Stimulated activated CD8-positive, alpha-beta memory T cell treated with anti-CD3 and anti-CD28 coated beads, Interleukin-4, amount 100 ng/mL, for 4 hours (primary cell): ENCODE measurements at places on chromosomes 7 and 10.

DNA sequence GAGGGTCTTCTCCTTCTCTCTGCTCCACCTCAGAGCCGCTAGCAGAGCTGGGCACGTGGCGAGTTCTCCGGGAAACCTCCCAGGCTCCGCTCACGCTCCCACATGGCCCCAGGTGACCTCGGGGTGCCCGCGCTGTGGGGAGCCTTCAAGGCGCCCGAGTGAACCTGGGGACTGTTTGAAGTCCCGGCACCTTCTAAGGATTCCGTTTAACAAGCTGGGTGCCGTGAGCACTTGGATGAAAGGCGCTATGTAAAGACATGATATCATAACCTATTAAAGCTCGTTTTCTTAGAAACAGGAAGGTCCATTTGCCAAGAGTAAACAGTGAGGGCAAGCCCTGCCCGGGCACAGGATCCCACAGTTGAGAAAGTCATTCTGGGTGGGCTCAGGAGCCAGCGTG, 15.8 kb upstream of the MYL10 start:
- DNase-seq = no peak

- DNase-seq = no peak
Measured at GRCh38 chr10:92699518-92700381, 10.0 kb downstream of the HHEX start.

GRCh38 chr10:49047128-49047639, 68.1 kb downstream of the VSTM4 start:
- DNase-seq = no peak

DNA sequence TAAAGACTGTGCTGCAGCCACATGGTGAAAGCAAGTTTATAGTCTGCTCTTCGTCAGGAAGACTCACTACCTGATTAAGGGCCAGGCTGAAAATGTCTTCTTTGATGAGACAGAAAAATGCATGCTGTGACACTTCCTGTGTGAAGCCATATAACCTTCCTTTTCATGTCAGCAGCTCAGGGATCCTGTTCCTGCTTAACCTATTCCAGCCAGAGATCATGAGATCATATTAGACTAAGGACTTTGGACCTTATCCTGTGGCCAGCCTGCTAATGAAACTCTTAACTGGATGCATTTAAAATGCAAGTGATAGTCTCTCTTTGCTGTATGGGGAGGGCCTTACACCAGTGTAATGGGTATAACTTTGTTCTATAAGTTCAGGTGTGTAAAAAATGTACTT, 165.2 kb downstream of the PTEN start:
- DNase-seq = no peak

GRCh38 chr7:1354661-1355567, 104.4 kb downstream of the MICALL2 start:
- no peak for DNase-seq

DNA sequence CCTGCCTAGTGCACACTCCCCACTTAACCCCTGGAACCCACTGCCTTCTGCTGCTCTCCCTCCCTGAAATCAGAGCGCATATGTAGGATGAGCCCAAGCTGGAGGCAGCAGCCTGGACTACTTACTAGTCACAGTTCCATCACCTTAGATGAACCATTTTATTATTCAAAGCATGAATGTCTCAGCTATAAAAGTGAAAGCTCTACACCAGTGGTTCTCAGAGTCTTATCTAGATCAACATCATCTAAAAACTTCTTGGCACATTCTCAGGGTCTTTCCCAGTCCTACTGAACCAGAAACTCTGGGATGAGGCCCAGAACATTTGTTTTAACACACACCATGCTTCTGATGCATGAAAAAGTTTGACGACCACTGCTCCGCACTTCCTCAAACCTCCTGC, 100.3 kb upstream of the ANK3 start:
- no peak for DNase-seq

GRCh38 chr7:4561795-4562194, 120.3 kb upstream of the FOXK1 start:
- no peak for DNase-seq

DNA sequence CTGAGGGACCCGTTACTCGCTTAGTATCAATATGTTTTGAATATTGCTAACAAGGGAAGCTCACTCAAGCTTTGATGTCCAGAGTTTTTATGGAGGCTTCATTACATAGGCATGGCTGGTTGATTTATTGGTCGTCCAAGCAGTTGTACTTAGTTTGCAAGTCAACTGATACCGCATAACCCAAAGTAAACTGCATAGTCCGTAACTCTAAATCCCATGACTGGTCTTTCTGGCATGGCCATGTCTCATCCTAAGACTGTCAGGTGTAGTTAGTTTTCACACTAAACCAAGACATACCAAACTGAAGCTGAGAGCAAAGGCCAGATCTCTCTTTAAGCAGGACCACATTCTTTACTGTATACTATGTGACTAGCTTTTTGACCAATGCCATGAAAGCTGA, 397.9 kb downstream of the TFEC start:
- no peak for DNase-seq

DNA sequence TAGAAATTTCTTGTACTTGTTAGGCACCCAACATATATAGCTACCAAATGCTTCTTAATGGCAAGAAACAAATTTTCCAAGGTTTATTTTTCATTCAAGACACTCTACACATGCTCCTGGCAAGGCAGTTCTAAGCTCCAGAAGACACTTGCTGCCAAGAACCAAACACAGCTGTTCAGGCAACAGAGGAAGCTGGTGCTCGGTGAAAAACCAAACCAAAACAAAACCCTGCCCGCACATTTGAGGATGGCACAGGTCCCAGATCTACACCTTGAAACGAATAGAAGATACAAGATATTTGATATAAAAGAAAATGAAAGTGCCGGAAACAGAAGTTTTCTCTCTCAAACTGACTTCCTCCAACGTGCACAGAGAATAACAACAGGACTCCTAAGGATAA, 4.9 kb upstream of the DNTT start:
- no peak for DNase-seq

DNA sequence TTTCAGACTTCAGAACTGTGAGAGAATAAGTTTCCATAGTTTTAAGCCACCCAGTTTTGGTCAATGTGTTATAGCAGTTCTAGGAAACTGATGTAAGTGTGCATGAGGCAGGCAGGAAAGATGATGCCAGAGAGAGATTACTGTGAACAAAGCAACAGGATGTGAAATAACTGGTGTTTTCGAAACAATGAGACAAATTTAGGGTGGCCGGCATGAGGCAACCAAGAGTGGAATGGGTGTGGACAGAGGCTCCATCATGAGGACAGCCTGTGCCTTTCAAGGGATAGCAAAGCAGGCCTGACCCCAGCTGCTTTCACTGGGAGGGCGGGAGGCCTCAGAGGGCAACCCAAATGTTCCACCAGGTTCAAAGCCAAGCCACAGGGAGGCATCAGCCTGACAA, 67.3 kb upstream of the UCN3 start:
- DNase-seq = no peak
